Upper lobe of right lung (tissue), 1 donor: ENCODE measurements at places on chromosomes 12 and 14. TPM values are rescaled to one million over a fixed set of nuclear protein-coding genes. Genes with fewer than 3 reads are reported as not detected.

DNA sequence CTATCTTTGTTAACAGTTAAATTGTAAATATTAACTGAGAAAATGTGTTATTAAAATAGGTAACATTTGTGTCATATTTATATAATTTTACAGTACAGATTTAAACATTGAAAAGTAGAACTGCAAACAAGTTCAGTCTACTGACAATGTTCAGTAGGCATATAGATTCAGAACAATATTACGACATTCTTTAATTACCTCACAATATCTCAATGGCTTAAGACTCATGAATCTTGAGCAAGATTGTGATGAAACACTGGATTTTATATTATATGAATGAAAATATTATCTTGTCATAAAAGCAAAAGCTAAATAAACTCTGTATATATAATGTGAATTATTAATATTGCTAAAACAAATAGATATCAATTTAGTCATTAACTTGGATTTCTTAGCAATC, 194.9 kb downstream of the ADAMTS20 start:
- DNase-seq: no peak

DNA sequence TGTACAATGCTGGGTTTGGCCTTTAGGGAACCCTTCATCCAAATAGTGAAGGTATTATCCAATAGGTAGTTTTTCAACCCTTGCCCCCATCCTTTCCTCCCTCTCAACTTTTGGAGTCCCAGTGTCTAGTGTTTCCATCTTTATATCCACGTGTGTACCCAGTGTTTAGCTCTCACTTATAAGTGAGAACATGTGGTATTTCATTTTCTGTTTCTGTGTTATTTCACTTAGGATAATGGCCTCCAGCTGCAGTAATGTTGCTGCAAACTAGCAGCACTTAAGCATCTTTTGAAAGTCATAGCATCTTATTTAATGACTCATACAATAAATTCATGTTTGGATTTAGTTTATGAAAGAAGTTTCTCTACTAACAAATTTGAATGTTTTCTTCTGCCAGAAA, 442.5 kb downstream of the NELL2 start:
- DNase-seq: no peak

The OLR1 gene
- total RNA-seq: 96.1 TPM

The LRRC9 gene
- total RNA-seq: not detected

The FLRT2 gene
- total RNA-seq: 13.3 TPM

- no peak for DNase-seq
Measured at GRCh38 chr14:68241862-68242487, 422.4 kb downstream of the RAD51B start.

DNA sequence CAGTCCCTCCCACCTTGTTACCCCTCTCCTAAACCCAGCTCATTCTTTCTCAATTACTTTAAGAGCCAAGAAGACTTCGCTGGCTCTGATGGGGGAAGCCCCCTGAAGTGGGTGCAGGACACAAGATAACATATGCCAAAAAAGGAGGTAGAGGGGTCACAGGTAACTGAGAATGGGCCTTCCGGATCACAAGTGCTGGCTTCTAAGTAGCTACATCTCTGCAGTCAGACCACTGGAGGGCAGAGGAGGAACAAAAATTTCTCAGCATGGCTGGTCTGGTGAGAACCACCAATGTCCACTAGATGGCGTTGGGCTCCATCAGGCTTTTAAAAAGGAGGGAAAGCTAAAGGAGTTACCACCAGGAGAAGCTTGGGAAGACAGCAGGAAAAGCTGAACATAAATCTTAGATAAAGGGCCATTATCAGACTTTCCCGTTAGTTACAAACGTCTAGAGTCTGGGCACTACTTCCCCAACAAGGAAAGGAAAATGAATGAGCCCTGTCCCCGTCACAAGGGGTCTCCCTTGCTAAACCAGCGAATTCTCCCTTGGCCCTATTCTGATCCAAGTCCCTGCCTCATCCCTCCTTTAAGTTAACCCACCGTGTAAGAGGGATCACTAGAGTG, 11.6 kb upstream of the CDH24 start:
- no peak for DNase-seq

The LMO3 gene
- 170 TPM for total RNA-seq

DNA sequence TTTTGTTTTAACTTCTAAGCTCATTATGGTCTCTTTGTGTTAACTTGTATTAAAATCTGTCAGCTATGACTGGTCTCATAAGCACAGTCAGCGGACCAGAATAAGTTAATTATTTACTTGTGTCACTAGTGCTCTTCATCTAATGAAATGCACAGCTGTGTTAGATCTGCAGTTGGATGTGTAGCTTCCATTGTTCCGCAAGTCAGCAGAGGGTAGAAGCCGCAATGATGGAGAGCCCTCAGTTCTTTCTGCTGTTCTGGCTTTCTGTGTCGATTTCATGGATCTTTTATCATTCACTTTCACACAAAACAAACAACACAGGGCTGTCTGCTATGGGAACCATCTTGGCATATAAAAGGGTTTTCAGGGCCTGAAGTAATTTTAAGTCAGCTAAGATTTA, 89.3 kb upstream of the RFX4 start:
- no peak for DNase-seq

DNA sequence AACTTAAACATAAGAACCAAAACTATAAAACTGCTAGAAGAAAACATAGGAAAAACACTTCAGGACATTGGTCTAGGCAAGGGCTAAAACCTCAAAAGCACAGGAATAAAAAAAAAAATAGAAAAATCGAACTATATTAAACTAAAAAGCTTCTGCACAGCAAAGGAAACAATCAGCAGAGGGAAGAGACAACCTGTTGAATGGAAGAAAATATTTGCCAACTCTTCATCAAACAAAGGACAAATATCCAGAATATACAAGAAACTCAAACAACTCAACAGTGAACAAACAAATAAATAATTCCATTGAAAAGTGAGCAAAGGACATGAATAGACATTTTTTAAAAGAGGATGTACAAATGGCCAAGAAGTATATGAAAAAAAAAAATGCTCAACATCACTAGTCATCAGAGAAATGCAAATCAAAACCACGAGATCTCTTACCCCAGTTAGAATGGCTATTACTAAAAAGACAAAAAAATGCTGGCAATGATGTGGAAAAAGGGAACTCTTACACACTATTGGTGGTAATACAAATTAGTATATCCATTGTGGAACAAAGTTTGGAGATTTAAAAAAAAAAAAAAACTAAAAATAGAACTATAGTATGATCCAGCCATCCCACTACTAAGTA, 152.0 kb downstream of the NDUFA12 start:
- no peak for DNase-seq

DNA sequence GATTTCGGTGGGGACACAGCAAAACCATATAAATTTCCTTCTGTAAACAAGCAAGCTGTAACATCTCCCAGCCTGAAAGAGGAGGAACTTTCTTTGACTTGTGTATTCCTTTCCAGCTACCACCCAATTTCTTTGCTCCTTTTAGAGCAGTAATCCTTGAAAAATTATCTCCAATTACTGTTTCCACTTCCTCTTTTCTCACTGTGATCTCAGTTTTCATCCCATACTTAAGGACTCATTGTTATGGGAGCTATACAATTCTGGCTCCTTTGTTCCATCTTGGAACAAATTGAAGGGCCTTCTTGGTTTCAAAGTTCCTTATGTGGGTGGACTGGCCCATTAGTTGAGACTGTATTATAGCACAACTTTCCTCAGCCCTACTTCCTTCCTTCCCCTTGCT, 152.6 kb downstream of the AKAP6 start:
- DNase-seq: no peak

The OR4E2 gene
- not detected for total RNA-seq

- no peak for DNase-seq
Measured at GRCh38 chr14:98592611-98593170, 679.3 kb downstream of the BCL11B start.

DNA sequence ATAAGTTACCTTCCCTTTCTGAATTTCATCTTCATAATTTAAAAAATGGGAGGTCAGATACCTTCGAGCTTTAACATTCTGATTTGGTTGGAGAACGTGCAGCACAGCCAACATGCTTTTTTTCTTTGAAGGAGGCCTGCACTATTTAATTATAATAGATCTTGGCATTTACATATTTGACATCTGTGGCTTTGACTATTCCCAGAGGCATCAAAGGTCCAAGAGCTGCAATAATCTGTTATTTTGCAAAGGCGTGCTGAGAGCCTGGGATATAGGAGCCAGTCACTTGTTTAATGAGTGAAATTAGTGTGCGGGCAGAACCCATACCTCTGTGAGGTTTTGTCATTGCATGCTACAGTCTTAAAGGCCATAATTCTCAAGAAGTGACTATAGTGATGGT, 26.4 kb downstream of the SLC8A3 start:
- no peak for DNase-seq

GRCh38 chr12:112148031-112148513, 22.7 kb downstream of the TRAFD1 start:
- DNase-seq: peak; percentile 8

DNA sequence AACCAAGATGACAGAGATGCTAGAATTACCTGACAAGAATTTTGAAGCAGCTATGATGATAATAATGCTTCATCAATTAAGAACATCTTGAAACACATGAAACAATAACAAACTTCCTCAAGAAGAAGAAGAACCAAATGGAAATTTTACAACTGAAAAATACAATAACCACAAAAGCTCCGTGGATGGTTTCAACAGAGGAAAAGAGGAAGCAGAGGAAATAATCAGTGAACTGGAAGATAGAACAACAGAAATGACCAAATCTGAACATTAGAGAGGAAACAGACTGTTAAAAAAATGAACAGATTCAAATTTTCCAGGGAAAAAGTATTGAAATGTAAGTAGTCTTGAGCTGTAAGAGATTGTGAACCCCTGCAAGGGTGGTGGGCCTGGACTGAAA, 62.8 kb upstream of the SLC35F4 start:
- no peak for DNase-seq

DNA sequence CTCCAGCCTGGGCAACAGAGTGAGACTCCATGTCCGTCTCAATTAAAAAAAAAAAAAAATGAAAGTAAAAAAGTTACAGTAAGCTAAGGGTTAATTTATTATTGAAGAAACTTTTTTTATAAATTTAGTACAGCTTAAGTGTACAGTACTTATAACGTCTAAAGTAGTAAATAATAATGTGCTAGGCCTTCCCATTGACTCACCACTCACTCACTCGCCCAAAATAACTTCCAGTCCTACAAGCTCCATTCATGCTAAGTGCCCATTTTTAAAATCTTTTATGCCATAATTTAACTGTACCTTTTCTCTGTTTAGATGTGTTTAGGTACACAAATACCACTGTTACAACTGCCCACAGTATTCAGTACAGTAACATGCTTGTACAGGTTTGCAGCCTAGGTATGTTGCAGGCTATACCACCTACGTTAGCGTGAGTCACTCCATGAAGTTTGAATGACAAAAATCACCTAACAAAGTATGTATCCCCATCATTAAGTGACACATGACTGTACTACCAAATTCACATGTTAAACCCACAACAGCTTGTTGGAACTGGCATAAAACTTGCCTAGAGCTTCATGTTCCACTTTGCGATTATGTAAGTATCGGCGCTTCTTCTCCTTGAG, 10.7 kb downstream of the KANSL2 start:
- no peak for DNase-seq

- no peak for DNase-seq
Measured at GRCh38 chr12:54750-55535, 11.6 kb upstream of the IQSEC3 start.

DNA sequence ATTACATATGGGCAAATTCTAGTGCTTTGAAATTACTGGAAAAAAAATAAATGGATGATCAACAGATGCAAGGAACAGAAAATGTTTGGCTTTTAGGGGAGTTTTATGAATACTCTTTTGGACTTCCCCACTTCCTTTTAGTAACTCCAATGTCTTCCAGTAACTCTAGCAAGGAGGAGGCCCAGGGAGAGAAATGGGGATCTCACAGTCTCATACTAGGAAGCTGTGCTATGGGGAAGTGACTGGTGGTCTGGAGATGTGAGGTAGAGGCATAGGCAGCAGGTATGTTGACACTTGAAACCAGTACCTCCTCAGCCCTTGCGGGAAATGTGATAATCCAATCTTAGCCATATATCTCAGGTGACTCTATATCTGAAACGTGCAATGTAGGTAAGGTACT, 68.1 kb downstream of the CRADD start:
- no peak for DNase-seq

- no peak for DNase-seq
Measured at GRCh38 chr14:104978746-104979691, 845 bp upstream of the AHNAK2 start.

- DNase-seq: no peak
Measured at GRCh38 chr12:120130011-120130410, 13.5 kb upstream of the RAB35 start.

The MRPL51 gene
- total RNA-seq: 114 TPM

DNA sequence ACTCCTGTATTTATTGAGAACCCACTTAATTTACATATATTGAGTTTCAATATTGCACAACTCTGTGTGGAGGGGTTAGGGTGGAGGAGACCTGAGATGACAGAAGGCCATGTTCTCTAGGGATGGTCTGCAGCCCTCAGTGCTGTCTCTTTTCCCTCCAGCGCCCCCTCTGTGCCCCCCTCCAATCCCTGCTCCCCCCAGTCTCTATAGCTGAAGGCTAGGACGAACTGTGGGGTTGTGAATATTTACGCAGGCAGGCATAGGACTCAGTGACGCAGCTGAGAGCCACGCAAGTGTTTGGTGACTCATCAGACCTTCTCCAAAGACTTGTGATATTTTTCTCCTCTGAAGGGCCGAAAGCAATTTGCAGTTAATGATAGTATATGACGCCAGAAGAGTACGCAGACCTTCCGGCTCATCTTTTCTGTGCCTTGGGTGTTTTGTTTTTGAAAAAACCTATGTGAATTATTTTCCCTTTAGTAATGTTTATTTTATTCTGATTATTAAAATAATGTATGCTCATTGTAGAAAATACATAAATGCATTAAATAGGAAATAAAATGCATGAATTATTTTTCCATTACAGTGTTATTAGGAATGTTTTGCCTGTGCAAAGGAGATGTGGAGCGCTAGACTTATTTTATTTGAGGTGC, 85.3 kb downstream of the SLC25A47 start:
- peak; percentile 62 for DNase-seq

The TRHDE gene
- total RNA-seq: 7.3 TPM

The FGF6 gene
- not detected for total RNA-seq

DNA sequence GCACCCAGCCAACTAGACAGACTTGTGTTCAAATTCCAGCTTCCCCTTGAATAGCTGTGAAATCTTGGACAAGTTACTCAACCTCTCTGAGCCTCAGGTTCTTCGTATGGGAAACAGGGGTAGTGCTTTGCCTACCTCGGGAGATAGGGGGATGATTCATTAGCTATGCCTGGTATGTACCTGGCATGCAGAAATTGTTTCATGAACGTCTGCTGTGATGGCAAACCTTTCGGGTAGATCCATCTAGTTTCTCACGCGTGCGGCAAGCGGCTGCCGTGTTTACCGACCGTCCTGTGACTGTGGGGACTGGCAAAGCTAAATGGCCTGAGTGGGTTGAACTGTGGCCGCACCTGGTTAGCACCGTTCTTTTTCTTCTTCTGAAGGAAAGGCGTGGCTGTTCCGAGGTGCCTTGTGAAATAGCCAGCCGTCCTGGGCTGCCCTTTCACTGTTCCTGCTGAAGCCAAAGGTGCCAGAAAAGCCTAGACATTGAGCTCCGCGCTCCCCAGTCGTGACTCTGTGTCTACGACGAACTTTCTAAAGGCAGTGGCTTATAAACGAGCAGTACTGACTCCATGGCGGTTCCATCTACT, 40.6 kb upstream of the MED13L start:
- DNase-seq: peak; percentile 69
